ENCODE measurements at places on chromosomes 4 and X.

DNA sequence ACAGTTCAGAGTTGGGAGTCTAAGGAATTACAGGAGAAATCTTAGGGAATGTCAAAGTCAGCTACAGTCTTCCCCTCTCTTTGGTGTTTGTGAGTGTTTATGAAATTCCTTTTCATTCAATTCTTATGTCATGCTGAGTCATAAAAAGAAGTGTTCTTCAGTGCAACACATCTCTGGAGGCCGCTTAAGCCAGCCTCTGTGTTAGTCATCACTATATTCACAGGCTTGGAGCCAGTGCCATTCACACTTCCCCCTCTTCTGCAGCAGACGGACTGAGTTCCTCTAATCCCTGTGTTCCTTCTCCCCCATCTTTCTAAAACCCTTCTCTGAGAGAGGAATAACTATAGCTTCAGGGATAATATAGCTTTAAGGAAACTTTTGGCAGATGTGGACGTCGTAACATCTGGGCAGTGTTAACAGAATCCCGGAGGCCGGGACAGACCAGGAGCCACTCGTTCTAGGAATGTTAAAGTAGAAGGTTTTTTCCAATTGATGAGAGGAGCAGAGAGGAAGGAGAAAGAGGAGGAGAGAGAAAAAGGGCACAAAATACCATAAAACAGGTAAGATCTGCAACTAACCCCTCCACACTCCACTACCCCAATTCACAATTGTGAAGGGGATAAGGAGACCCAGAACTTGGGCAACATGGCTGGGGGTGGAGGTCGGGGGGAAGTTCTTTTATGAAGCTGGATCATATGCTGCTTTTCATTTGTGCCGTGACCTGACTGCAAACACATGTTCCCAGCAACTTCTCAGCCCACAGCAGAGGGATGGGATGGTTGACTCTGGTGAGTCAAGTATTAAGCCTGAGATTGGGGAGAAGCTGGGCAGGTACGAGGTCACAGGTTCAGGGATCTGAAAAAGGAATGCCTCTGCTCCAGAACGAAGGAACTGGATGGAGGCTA lies at the start of gene SRPX2:
TSS of gene SRPX2 (plus strand) at position 244 of the 905 bp plus-strand sequence. CDS start 2,124 bp downstream, outside the sequence.
- no peak for DNase-seq

GRCh38 chr4:52907510-52907909 lies 45.4 kb downstream of the RASL11B start:
- DNase-seq = no peak

DNA sequence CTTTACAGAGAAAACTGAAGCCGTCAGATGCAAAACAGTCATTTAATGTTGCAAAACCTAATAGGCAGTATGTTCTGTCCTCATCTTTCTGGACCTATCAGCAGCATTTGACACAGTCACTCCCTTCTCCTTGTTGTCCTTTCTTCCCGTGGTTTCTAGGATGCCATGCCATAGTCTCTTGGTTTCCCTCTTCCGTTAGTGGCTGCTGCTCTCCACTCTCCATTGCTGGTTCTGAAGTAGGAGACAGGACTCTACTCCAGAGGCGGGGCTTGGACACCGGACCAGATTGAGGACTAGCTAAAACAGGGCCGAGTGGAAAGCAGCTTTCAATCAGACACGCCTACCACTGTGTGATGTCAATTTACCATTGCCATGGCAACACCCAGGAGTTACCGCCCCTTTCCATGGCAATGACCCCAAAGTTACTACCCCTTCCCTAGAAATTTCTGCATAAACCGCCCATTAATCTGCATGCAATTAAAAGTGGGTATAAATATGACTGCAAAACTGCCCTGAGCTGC lies 88.8 kb upstream of the CCDC160 start:
- no peak for DNase-seq

- DNase-seq = no peak
Observed at GRCh38 chr4:55215087-55215486, 89.7 kb upstream of the KDR start.

DNA sequence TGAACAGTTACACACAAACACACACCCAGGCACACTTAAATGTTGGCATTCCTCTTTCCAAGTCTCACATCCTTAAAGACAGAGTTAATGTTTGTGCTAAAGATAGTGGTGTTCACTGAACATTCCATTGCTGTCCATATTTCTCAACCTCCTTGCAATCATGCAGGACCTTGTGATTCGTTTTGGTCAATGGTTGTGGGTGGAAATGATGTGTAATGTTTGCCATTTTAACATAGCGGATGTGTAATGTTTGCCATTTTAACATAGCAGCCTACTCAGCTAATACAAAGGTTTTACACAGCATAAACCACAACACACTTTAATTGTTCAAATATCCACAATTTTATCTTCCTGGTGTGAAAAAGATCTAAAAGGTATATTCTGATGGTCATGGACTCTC lies 93.9 kb downstream of the CEP44 start:
- no peak for DNase-seq

All from stimulated activated CD4-positive, alpha-beta T cell treated with anti-CD3 and anti-CD28 coated beads, Interleukin-12 subunit alpha, Interleukin-12 subunit beta, amount 100 ng/mL, for 4 hours (primary cell).